ENCODE measurements at places on chromosomes 12 and 14.
A peak's percentile ranks its signal among the peaks of the same experiment; 100 is the strongest.

DNA sequence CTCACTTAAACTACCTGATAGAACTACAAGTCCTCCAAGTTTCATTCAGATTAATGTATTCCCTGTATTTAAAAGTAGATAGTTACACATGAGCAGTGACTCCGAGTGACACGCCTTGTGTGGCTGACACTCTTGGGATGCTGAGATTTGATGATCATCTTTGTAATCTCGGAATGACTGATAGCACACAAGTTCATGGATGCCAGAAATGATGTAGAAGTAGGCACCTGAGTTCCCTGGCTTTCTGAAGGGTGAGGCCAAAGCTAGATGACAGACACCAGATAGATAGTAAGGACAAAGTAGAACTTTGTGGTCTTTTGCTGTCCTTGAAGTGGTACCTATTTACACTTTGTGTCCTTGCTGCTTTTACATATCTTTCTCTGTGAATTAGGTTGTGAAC, 491.2 kb downstream of the PCNX1 start:
- DNase-seq = no peak

GRCh38 chr12:138898-139534, 72.4 kb downstream of the IQSEC3 start:
- peak; percentile 45 for DNase-seq

DNA sequence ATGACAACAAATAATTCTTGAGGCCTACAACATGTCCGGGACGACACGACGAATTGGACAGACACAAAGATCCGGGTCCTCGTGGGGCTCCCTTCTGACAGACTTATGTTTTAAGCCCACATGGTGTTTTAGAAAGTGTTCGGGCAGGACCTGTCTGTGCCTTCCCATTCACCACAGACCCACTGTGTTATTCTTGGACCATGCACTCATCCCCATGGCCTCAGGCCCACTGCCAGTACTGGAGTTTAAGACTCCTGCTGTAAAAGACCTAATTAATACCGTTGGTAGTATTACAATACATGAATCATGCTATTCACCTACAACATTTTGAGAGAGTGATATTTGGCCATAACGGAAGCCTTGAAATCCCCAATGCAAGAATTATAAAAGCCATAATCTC, 20.0 kb downstream of the SLC15A4 start:
- no peak for DNase-seq

- DNase-seq = peak; percentile 73
Observed at GRCh38 chr12:76713130-76713529, 50.8 kb upstream of the ZDHHC17 start.

GRCh38 chr12:27015730-27016076, 1.5 kb upstream of the TM7SF3 start:
- DNase-seq = peak; percentile 71

GRCh38 chr12:65156366-65156841, 13.0 kb upstream of the LEMD3 start:
- DNase-seq = peak; percentile 22

DNA sequence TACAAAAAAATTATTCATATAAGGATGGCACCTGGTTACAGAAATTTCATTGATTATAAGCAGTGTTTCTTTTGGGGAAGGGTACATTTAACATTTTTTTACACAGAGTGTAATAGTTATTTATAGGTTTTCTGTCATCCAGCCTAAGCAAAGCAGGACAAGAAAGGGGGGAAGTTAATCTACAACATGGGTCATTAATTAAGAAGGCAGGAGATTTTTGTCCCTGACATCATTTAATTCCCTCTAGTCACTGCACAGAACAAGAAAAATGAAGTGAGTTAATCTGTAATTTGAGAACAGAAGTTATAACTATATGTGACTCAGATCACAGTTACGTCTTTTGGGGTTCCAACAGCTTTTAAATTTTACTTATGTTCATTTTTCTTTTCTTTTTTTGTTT, 173.4 kb downstream of the PTPRO start:
- DNase-seq = no peak

GRCh38 chr12:132522592-132523380, 32.8 kb downstream of the FBRSL1 start:
- peak; percentile 11 for DNase-seq

DNA sequence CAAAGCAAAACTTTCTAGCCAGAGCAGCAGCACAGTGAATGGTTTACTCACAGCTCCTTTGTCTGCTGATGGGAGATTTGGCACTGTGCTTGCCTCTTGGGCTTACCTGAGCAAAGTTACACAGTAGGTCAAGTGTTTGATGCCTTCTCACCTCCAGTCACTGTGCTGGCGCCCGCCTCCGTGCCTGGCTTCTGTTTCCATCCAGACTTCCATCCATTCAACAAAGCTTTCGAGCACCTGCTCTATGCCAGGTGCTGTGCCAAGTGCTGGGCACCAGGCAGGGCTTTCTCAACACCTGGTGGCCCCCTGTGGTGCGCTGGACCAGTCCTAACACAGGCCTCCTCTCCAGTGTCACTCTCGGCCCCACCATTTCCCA, 199.2 kb upstream of the EEA1 start:
- DNase-seq = no peak

DNA sequence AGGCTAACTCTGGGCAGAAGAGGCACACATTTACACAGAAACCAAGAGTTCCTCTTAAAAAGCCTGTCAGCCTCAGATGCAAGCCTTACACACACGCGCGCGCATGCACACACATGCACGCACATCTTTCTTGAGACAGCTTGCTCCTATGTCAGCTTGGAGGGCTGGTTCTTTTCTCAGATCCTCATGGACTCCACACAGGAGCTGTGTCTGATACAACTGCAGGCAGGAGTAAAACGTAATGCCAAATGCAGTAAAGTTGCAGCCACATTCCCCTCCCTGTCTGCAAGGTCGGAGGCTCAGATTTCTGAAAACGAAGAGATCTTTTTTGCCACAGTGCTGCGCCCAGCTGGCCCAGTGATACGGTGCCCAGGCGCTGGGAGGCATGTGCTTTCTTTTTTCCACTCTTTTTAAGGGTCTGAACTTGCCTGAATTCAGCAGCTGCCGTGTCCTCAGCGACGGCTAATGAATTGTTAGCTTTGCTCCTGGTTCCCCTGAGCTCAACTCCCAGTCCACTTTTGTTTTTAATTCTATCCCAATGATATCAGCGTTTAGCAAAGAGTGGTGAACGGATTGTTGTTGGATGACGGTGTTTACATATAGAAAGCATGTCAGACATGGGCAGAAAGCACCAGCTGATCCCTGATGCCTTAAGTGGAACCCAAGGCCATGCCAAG, 72.9 kb upstream of the FOXN3 start:
- DNase-seq = no peak

DNA sequence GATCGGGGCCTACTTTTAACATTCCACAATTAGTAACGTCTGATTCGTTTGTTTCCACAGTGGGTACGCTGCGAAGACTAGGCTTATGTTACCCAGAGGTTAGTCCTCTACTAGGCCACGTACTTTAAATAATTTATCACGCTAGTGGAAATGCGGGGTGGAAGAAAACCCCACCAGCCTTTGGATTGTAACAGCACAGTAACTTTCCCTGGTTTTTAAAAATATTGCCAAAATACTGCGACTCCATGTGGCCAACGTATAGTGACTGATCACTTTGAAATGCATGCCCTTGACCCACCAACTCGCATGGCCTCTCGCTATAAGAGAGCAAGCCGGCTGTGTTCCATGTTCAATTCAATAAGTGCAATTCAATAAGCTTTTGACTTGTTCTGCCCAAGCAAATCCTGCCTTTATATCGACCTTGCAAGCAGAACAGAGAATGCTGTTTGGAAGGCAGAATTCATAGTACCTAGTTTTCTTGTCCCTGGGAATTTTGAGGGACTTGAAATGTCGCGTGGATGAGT, 882 bp upstream of the GTF2A1 start:
- peak; percentile 38 for DNase-seq

- DNase-seq = no peak
Observed at GRCh38 chr14:22558221-22558913, 30.7 kb downstream of the DAD1 start.

GRCh38 chr14:76408877-76409276, 32.9 kb downstream of the ESRRB start:
- DNase-seq = no peak

DNA sequence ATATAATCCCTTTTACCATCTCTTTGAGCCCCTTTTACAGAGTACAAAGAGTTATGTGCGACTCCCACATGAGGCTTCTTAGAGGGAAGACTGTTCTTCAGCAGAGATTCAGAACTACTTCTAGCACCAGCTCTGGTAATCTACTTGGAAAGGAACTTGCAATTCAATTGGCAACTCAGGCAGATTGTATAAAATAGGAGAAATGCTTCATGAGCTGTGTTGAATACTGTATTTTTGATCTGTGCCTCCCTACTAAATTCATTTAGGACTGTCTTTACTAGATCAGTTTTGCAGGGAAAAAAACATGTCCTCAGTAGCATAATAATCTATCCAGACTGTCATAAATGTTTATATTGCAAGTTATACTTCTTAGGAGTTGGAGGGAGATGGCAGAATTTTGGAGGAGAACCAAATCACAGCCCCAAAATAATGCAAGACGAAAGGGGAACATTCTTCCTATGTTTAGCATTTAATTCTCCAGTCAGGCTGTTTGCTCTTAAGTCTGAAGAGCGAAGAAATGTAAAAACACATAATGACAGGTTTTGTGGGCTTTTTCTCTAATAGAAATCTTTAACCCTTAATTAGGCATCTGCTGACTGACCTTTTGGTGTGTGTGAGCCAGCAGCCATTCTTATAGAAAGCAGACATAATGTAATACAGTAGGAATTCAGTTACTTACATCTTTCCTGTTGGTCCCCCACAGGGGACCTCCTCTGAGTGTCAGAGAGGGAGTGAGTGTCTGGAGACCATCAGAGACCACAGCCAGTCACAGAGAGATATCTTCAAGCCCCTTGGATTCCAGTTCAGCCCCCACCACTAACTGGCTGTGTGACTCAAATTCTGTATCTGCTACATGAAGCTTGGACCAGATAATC, 3.9 kb downstream of the ANO4 start:
- DNase-seq = peak; percentile 61

DNA sequence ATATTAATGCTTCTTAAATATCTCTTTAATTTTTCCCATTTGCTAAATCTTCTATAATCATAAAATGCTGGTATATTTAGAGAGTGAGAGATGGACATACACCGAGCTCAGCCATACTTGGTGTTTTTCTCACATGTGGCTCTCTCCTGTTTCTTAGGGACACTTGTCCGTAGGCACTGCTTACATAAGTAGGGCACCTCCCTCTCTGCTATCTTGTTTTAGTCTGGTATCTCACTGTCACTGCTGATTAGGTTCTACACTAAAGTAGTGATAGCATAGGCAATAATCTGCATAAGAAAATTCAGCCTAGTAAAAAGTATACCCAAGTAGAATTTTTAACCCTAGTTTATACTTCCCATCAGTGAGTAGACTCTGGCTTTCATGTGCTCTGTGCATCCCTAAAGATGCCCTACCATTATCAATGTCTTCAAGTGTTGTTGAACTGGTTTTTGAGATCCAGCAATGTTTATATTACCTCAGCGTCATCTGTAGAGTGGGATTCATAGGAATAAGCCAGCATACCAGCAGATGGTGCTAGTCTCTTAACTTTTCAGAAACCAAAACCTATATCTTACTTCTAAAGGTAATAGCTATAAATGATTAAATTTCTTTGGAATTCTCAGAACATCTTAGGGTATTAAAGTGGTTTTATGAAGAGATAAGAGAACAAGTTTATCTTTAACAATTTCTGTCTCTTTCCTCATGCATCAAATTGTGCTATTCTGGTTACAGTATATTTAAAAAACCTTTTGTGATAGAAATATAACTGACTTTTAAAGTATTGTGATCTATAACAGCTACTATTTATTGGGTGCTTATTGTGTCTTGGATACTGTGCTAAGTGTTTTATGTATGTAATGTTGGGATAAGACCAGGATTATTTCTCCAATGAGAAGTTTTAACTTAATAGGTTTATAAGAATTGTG, 32.9 kb downstream of the ARID2 start:
- peak; percentile 83 for DNase-seq

GRCh38 chr12:90972226-90972625, 17.2 kb upstream of the CCER1 start:
- DNase-seq = no peak

DNA sequence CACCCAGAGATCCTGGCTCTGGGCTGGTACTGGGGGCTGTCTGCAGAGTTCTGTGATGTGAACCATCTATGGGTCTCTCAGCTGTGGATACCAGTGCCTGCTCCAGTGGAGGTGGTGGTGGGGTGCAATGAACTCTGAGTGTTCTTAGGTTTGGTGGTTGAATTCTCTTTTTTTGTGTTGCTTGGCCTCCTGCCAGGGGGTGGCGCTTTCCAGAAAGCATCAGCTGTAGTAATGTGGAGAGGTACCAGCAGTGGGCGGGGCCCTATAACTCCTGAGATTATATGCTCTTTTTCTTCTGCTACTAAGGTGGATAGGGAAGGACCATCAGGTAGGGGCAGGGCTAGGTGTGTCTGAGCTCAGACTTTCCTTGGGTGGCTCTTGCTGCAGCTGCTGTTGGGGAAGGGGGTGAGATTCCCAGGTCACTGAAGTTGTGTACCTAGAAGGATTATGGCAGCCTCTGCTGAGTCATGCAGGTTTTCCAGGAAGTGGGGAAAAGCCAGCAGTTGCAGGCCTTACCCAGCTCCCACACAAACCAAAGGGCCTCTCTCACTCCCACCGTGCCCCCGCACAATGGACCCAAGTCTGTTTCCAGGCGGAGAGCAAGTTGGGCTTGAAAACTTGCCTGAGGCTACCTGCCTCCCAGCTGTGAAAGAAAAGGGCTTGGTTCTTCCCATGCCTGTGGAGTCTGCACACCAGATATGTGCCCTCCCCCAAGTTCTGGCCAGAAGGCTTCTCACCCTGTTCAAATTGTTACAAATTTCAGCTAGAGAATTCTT, 18.6 kb downstream of the CCER1 start:
- DNase-seq = no peak

GRCh38 chr14:95183532-95184412, 26.4 kb upstream of the DICER1 start:
- DNase-seq = peak; percentile 54

- no peak for DNase-seq
Observed at GRCh38 chr14:104164041-104164440, 25.7 kb downstream of the KIF26A start.

- peak; percentile 88 for DNase-seq
Observed at GRCh38 chr12:107402041-107403022, 283.3 kb upstream of the PWP1 start.

GRCh38 chr12:92363295-92364146, 217.9 kb upstream of the BTG1 start:
- DNase-seq = peak; percentile 42

GRCh38 chr14:24036169-24036962, 15.4 kb upstream of the CARMIL3 start:
- DNase-seq = peak; percentile 69

GRCh38 chr14:78637489-78637888, 467.3 kb downstream of the NRXN3 start:
- no peak for DNase-seq

GRCh38 chr12:53733807-53734200, 6.6 kb upstream of the CALCOCO1 start:
- no peak for DNase-seq

- no peak for DNase-seq
Observed at GRCh38 chr12:71870416-71870815, 30.9 kb downstream of the TBC1D15 start.

Data from choroid plexus epithelial cell (primary cell).